ENCODE measurements at places on chromosomes 11 and 22. TPM values are rescaled to one million over a fixed set of nuclear protein-coding genes. Genes with fewer than 3 reads are reported as not detected.

DNA sequence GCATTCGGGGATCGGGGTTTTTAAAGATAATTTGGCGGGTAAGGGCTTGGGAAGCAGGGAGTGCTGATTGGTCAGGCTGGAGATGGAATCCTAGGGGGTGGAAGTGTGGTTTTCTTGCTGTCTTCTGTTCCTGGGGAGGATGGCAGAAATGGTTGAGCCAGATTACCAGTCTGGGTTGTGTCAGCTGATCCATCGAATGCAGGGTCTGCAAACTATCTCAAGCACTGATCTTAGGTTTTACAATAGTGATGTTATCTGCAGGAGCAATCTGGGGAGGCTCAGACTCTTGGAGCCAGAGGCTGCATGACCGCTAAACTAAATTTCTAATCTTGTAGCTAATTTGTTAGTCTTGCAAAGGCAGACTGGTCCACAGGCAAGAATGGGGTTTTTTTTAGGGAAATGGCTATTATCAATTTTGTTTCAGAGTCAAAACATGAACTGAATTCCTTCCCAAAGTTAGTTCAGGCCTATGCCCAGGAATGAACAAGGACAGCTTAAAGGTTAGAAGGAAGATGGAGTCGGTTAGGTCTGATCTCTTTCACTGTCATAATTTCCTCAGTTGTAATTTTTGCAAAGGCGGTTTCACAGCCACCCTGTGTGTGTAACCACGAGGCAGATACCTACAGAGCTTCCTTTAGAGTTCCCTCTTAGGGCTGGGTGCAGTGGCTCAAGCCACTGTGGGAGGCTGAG, 10.2 kb downstream of the SCGB1A1 start:
- DNase-seq: no peak
- H3K4me1 ChIP-seq: peaks cover 68% of the 10 kb centered on the region
- no peak overlapping the region for H3K27ac ChIP-seq

DNA sequence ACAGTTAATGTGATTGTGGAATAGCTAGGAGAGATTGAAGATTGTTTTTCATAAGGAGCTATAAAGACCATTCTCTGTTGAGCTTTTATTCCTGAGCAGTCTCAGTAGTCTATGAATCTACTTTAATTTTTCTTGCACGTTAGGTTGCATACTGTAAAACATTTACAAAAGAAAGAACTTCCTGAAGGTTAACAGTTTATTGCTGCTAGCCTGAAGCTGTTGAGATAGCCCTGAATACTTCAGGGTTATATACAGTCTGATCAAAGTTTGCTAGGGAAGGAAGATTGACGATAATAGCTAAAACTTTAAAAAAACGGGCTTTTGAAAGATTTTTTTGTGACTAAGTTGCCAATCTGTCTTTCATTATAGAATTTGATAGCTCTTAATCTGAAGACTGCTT, 64.8 kb downstream of the PPP6R3 start:
- DNase-seq: no peak
- no peaks in the 10 kb centered on the region for H3K27me3 ChIP-seq
- H3K27ac ChIP-seq: no peak overlapping the region
- H3K4me3 ChIP-seq: no peak overlapping the region
- H3K4me1 ChIP-seq: peaks cover 11% of the 10 kb centered on the region

GRCh38 chr22:17724241-17724640, 50.0 kb downstream of the BID start:
- peaks cover 34% of the 10 kb centered on the region for H3K36me3 ChIP-seq
- DNase-seq: no peak
- no peak overlapping the region for H3K4me3 ChIP-seq
- no peak overlapping the region for H3K27ac ChIP-seq
- no peaks in the 10 kb centered on the region for H3K27me3 ChIP-seq

- H3K36me3 ChIP-seq: no peaks in the 10 kb centered on the region
- no peak overlapping the region for H3K4me3 ChIP-seq
- H3K27ac ChIP-seq: peak overlapping the region; percentile 27
- H3K4me1 ChIP-seq: peaks cover 44% of the 10 kb centered on the region
- no peak for DNase-seq
- peaks cover 19% of the 10 kb centered on the region for H3K27me3 ChIP-seq
Measured at GRCh38 chr22:39452740-39453040, 4.1 kb upstream of the MGAT3 start.

- DNase-seq: no peak
- no peaks in the 10 kb centered on the region for H3K27me3 ChIP-seq
- no peak overlapping the region for H3K27ac ChIP-seq
- no peak overlapping the region for H3K4me3 ChIP-seq
- H3K36me3 ChIP-seq: no peaks in the 10 kb centered on the region
Measured at GRCh38 chr11:19110295-19110694, 6.7 kb upstream of the ZDHHC13 start.

DNA sequence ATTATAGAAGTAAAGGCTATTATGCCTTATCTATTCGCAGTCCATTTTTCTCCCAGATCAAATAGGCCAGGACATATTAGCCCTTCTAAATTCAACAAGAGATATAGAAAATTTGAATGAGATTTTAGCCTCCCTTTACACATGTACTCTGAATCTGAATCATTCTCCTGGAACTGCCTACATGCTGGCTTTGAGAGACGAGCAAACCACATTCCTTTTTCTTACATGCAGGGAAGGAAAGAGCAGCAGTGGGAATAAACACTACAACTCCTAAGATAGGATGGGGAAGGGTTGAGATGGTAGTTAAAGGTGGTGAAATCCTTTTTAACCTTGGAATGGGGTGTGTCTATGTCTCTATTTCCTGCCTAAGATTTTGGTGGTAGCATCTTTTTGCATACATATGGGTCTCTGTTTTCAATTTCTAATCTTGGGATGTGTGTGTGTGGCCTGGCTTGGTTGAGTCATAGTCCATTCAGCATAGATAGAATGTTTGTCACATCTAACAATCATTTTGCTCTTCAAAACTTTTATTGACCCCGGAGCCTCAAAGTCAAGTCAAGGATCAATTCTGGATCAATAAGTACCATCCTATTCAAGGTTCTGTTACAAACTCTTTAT, 11.1 kb upstream of the OOSP2 start:
- no peak overlapping the region for H3K27ac ChIP-seq
- DNase-seq: no peak
- no peak overlapping the region for H3K4me3 ChIP-seq

DNA sequence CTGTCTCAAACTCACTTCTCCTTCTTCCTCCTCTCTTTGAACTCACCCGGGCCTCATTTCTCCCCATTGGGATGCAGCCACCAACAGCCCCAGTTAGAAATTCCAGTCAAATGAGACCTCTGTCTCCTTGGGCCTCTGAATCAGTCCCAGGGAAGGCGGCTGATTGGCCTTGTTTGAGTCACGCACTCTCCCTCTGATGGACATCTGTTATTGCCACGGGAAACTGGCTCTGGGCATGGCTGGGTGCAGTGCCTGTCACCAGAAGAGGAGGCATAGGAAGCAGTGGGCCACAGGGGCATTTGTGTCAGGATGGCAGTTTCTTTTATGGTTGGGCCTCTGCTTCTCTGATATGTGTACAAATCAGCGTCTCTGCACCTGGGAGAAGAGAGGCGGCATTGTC, 9.6 kb upstream of the WNT11 start:
- peaks cover 3% of the 10 kb centered on the region for H3K4me1 ChIP-seq
- DNase-seq: no peak
- H3K4me3 ChIP-seq: no peak overlapping the region
- H3K27me3 ChIP-seq: peaks cover 13% of the 10 kb centered on the region
- H3K27ac ChIP-seq: no peak overlapping the region

GRCh38 chr11:121213362-121213893, 79.1 kb upstream of the SC5D start:
- peaks cover 6% of the 10 kb centered on the region for H3K27me3 ChIP-seq
- H3K4me3 ChIP-seq: no peak overlapping the region
- no peak for DNase-seq
- H3K27ac ChIP-seq: no peak overlapping the region

- no peaks in the 10 kb centered on the region for H3K4me1 ChIP-seq
- H3K27ac ChIP-seq: no peak overlapping the region
- no peak overlapping the region for H3K4me3 ChIP-seq
- H3K27me3 ChIP-seq: no peaks in the 10 kb centered on the region
- H3K36me3 ChIP-seq: peaks cover 48% of the 10 kb centered on the region
Measured at GRCh38 chr11:74877132-74877531, 71.8 kb downstream of the XRRA1 start.

- H3K36me3 ChIP-seq: no peaks in the 10 kb centered on the region
- no peak overlapping the region for H3K27ac ChIP-seq
- no peak overlapping the region for H3K4me3 ChIP-seq
- no peak for DNase-seq
- no peaks in the 10 kb centered on the region for H3K27me3 ChIP-seq
Measured at GRCh38 chr11:101862391-101863233, 52.2 kb upstream of the CEP126 start.

DNA sequence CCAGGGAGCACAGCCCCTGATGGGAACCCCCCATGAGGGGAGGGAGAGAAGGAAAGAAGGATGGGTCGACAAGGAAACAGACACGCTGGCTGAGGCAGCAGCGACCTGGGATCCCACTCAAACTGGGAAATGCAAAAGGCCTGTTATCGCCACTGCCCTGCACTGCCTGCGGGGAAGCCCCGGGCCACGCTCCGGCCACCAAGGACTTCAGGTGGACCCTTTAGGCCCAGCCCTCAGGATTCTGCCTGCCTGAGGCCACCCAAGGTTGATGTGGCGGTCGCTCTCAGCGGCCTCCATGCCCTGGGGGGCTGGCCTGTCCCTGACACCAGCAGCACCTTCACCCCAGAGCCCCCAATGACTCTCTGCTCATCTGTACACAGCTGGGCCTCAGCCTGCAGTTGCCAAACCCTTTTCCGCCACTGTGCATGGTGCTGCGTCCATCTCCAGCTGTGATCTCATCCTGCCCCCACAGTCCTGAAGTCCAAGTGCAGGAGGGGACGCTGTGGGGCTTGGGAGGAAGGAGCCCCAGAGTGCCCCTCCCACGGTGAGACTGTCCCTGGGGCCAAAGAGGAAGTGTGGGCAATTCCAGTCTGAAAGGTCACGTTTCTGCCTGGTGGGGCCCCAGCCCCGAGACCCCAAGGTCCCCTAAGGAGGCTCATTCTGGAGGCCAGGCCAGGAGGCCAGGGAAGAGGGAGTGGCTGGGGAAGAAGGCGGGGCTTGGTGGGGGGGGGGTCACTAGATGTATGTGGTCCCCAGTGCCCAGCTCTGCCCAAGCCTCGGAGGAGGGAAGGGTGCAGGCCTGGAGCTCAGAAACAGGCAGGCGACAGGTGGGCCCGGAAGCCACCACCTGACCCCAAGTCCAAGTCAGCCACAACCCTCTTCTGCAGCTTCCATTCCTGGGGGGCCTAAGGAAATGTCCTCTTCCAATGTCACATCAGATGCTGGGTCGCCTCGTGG, 31.6 kb downstream of the OSBPL5 start:
- no peaks in the 10 kb centered on the region for H3K27me3 ChIP-seq
- no peak overlapping the region for H3K27ac ChIP-seq
- H3K4me1 ChIP-seq: peaks cover 56% of the 10 kb centered on the region

DNA sequence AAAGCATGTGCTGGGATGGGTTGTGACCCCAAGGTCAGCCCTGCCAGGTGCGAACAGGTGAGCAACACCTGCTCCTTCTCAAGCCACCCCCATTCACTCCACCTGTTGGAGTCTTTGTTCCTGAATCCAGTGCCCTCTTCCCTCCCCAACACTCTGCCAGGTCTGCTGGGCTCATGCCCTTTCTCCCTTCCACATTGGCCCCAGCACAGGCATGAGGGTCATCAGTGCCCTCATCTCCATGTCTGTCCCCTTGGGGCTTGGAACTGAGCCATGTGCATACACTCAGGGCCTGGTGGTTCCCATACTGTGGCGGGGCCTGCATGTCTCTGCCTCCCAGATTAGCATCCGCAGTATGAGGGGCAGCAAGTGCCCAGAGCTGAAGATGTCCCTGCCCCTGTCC, 19.1 kb downstream of the RFPL2 start:
- H3K4me1 ChIP-seq: no peaks in the 10 kb centered on the region
- H3K27ac ChIP-seq: no peak overlapping the region
- H3K27me3 ChIP-seq: peaks cover 10% of the 10 kb centered on the region
- H3K4me3 ChIP-seq: no peak overlapping the region
- no peaks in the 10 kb centered on the region for H3K36me3 ChIP-seq
- no peak for DNase-seq

- H3K4me1 ChIP-seq: peaks cover 32% of the 10 kb centered on the region
- no peaks in the 10 kb centered on the region for H3K36me3 ChIP-seq
- no peak overlapping the region for H3K27ac ChIP-seq
- H3K4me3 ChIP-seq: no peak overlapping the region
Measured at GRCh38 chr11:10319702-10320558, 15.1 kb downstream of the ADM start.

- H3K27ac ChIP-seq: no peak overlapping the region
- no peak overlapping the region for H3K4me3 ChIP-seq
- no peaks in the 10 kb centered on the region for H3K36me3 ChIP-seq
Measured at GRCh38 chr11:116229236-116229970, 543.4 kb downstream of the BUD13 start.

DNA sequence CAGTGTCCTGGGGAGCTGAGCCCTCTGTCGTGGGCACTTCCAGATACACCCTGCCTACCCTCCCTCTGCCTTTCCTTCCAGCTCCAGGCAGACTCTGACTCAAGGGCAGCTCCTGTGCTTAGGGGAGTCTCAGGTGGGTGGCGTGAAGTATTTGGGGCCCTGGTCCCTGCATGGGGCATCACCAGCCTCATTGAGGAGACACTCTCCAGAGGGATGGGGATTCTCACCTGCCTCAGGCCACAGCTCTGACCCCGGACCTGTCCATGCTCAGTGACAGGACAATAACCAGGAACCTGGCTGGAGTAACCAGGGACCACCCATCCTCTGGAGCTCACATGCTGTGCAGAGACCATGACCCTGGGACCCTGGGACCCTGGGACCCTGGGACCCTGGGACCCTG, 41.2 kb downstream of the GGTLC2 start:
- peaks cover 3% of the 10 kb centered on the region for H3K27me3 ChIP-seq
- no peak overlapping the region for H3K27ac ChIP-seq
- DNase-seq: no peak
- H3K4me1 ChIP-seq: no peaks in the 10 kb centered on the region

CECR2 gene
- total RNA-seq: 3.6 TPM

OR51E1 gene
- 0.24 TPM for total RNA-seq

GNG3 gene
- not detected for total RNA-seq

OR51B2 gene
- total RNA-seq: not detected

Data from suprapubic skin (tissue), 4 donors.